SK-N-SH (cell line): ENCODE measurements at places on chromosomes 2 and 18. TPM values are rescaled to one million over a fixed set of nuclear protein-coding genes. Genes with fewer than 3 reads are reported as not detected.

LRRTM1 gene
- polyA plus RNA-seq: 1.1 and 1.6 TPM in 2 replicates

SCYGR4 gene
- polyA plus RNA-seq: not detected in 2 replicates

DNA sequence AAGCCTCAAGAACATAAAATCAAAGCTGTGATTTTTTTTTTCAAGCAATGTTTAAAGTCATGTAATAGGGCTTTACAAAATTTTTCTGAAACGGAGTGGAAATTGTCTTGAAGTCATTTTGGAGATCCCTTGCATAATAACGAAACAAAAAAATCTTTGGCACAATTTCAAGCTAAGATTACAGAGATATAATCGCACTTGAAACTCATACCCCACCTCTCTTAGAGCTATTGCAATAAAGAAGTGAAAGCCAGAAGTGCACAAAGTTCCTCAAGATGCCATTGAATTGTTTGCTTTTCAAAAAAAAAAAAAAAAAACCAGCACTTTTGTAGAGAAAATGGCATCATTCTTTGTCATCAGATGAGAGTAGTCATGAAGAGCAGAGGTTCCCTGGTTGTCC is 152.3 kb downstream of the PAX3 start:
- DNase-seq: no peak

MEX3C gene
- polyA plus RNA-seq: 25.1 and 29.9 TPM in 2 replicates

DNA sequence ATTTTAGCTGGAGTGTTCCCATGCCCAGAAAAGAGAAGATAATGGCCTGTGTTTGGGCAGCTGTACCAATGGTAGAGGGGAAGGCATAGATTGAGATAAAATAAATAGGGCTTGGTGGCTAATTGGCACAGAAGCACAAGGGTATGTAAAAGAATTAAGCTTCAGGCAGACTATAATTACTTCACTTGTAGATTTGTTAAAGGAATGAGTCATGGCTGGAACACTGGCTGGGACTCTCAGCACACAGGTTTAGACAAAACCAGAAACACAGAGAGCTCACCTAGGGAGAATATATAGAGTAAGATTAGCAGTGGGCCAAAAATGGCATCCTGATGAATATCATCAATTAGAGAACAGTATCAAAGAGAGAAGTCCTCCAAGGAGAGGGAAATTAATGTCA is 198.3 kb upstream of the FIGN start:
- DNase-seq: no peak

DNA sequence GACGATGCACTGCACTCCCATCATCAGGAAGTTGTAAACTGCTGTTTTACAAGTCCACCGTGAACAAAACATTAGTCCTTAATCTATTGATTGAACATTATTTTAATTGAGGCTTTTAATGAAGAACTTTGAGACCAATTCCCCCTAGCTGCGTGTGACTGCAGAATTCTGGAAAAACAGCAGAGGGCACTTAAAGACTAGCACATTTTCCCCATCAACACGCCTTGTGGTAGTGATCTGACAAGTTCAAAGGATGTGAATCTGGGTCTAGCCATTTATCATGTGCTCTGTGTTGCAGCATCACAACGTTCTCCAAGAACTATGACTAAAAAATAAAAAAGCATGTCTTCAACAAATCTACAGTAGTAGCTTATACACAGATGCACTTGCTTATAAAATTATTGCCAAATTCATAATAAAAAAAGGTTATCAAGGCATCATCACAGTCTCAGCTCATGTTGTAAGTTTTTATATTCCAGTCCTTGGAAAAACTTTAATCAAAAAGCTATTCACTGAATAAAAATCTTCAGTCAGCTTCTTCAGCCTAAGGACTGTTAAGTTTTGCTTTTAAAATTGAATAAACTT is 35.8 kb downstream of the SKOR2 start:
- DNase-seq: peak; percentile 54

RBM43 gene
- 2.0 and 2.1 TPM in 2 replicates for polyA plus RNA-seq

KIF5C gene
- polyA plus RNA-seq: 3.9 and 4.7 TPM in 2 replicates

AOX1 gene
- polyA plus RNA-seq: 3.3 and 4.6 TPM in 2 replicates

DNA sequence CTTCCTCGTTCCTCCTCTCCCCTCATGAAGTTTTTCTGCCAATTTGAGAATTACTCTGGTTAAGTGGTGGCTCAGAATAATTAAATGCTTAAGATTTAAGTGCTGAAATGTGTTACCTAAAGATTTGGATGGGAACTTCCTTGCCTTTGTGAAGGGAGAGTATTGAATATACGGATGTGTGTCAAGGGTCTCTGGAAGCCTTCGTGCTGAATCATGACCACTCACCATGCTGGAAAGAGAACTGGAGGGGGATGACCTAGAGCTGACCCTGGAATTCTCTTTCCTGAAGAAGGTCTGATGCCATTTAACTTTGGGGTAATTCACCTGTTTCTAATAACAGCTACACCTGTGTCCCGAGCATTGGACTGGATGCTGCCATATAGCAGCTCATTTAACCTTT is 2.2 kb downstream of the MOCOS start:
- no peak for DNase-seq

ZSWIM2 gene
- polyA plus RNA-seq: 0.05 and 0.06 TPM in 2 replicates

GRCh38 chr18:56937874-56938430 is 208.9 kb upstream of the BOD1L2 start:
- DNase-seq: no peak

- no peak for DNase-seq
These were observed 11.2 kb upstream of the INPP4A start for GRCh38 chr2:98433363-98433964.

DNA sequence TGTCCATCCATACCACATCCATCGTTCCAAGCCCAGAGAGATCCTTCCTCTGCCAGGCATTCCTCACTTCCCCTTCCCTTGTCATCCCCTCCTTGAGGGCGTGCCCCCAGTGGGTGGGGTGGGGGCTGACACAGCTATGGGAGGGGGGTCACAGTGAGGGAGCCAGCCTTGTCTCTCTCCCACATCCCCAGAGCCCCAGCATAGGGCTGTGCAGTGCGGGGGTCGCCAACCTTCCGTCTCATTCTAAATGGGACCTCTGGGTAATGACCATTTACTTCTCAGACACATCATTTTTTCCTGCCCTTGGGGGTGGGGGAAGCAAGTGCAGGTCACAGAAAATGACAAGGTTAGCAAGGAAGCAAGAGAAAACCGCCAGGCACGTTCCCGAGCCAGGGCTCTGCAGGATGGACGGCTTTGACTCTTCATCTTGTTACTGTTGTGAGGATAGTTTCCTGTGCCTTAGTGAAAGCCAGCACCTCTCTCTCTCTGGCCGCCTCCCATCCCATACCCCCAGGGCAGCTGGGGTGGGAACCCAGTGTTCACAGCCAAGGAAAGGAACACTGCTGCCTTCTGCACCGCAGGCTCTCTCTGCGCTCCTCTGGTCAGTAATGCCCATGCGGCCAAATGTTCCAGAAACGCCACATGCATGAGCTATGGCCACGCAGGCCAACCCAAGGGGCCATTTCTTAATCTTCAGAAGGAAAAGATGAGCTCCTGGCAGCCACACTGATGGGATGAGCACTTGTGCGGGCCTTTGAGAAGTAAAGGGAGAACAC is 22.7 kb upstream of the OTOS start:
- no peak for DNase-seq

DNA sequence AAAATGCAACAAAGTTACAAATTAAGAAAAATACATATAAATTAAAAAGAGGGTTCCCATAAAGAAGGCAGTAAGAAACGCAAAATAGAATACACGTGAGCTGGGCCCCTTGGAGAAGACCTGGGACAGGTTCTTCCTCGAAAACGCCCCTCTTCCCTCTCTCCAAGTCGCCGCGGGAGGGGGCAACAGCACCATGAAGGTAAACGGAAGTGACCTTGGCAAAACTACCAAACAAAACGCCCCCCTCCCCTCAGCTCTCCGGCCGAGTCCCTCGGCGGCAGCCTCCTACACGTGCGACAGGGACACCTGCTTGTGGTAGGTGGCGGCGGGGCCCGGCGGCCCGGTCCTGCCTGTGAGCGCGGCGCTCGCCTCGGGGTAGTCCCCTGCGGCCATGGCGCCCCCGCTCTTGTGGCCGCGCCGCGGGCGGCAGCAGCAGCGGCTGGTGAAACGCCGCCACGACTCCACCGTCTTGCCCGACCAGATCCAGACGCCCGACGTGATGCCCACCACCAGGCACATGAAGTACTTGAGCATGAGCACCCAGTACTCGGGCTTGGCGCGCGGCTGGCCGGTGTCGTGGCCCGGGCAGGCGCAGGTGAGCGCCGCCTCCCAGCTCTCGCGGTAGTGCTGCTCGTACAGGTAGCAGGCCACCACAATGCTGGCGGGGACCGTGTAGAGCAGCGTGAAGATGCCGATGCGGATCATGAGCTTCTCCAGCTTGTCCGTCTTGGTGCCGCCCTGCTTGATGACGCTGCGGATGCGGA is 2.8 kb downstream of the FZD5 start:
- no peak for DNase-seq

TXNDC2 gene
- 0.06 and 0.07 TPM in 2 replicates for polyA plus RNA-seq

DNA sequence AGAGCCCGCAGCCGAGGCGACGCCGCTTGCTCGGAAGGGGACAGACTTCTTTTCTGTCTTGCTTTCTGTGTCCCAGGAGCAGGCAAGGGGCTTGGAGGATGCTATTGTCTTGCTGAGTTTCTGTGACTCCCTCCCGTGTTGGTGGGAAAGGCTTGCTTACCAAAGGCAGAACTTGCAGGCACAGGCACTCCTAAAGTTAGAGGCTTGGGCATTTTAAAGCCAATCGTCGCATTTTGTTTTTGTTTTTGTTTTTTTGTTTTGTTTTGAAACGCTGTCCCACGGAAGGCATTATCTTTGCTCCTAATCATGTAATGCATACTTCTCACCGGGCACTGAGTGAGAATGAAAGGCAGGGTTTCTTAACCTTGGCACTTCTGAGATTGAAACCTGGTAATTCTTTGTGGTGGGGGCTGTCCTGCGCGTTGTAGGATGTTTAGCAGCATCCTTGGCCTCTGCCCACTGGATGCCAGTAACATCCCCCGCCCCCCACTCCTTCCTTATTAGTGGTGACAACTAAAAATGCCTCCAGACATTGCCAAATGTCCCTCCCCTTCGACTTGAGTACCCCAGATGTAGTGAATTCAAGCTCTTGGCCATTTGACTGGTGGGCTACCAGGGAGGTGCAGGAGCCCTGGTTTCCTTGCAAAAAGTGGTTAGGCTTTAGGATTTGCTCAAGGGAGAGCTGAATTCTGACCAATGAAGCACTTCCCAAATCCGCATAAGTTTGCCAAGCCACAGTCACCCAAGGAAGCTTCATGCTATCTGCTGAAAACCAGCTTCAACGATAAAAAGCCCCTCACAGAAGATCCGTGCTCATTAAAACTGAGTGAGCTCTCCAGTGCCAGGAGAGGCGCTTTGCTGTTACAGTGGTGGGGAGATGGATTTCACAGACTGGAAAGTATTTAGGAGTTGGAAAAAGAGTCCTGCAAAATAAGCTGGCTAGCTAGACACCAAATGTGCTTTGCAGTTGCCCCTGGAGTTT is 1.2 kb downstream of the ANTXR1 start:
- peak; percentile 47 for DNase-seq

DNA sequence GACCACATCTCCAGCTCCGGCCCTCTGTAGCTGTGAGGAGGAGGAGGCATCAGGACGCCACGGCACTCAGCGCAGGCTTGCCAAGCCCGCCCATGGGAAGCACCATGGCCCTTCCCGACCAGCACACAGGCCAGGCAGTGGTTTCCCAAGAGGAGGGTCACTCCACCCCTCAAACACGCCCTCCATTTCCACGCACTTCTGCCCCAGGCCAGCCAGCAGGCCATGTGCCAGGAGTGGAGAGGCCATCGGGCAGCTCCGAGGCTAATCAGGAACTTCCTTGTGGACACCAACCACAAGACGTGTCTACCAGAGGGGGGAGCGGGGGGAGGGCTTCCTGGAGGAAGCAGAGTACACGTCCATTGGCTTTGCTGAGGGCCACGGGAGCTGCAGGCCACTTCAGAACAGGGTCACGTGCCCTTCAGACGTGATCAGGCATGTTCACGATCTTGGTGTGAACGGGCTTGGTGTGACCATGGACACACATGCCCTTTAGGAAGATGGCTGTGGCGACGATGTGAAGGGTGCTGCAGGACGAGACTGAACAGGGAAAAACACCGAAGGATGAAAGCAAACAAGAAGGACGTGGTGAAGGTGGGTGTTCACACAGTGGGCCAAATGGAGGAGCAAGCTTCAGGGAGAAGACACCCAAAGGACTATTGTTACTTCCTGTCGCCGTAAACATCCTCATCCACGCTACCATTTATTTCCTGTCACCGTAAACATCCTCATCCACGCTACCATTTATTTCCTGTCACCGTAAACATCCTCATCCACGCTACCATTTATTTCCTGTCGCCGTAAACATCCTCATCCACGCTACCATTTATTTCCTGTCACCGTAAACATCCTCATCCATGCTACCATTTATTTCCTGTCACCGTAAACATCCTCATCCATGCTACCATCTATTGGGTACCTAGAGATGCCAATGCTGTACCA is 6.5 kb upstream of the MTERF4 start:
- no peak for DNase-seq

SERPINB11 gene
- polyA plus RNA-seq: not detected in 2 replicates

- no peak for DNase-seq
These were observed 88.5 kb upstream of the ODC1 start for GRCh38 chr2:10536569-10537133.
